ENCODE measurements at places on chromosomes 6 and 20.

- no peak for DNase-seq
These were observed 17.2 kb downstream of the CDC5L start for GRCh38 chr6:44404715-44405099.

GRCh38 chr6:15595461-15596173 lies 67.2 kb downstream of the DTNBP1 start:
- no peak for DNase-seq

- no peak for DNase-seq
These were observed 245.2 kb downstream of the HAO1 start for GRCh38 chr20:7695051-7695495.

- DNase-seq = no peak
These were observed 28.1 kb upstream of the QKI start for GRCh38 chr6:163386329-163386908.

DNA sequence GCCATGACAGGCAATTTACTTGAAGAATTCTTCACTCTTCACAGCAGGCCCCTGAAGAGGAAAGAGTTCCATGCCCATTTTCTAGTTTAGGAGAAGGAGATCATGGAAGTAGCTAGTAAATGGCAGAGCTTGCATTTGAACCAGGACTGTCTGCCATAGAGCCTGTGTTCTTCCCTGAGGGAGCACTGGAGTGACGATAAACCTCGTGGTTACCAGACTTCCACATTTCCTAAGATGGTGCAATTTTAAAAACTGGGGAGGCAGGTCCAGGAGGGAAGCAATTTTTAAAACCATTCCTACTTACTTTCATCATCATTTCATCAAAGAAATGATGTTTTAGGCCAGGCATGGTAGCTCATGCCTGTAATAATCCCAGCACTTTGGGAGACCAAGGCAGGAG lies 36.8 kb downstream of the STK35 start:
- no peak for DNase-seq

- DNase-seq = no peak
These were observed 80.6 kb upstream of the PROKR2 start for GRCh38 chr20:5397393-5397792.

DNA sequence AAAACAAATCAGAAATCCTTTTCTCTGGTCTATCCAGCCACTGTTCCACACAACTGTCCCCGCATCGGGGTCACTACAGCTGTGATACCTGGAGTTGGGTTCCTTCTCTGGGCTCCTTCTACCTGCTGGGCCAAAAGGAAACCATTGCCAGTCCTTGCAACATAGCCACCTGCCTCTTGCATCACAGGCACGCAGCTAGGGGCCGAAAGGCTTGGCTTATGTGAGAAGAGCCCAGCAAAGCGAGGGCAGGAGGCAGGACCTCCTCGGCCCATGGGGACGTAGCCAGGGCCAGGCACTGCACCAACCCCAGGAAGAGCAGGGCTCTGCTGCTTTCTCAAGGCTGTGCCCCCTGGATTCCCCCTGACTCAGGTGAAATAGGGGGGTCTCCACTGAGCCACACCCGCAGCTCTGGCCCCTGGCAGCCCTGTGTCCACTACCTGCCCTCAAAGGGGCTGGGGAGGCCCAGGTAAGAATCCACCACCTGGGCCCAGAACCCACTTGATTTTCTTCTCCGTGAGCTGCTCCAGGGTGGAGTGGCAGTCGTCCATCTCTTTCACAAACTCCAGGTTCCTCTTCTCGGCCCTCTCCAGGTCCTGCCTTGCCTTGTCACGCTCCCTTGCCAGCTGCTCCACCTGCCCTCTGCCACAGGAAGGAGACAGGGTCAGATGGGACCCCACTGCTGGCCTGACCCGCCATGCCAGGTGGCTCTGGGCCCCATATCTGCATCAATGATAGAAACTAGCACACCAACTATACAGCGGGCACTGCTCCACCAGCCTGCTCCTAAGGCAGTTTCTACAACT lies 88.9 kb downstream of the GINS1 start:
- DNase-seq = no peak
